Putamen (tissue), 1 donor: ENCODE measurements at places on chromosomes 13 and 19.

DNA sequence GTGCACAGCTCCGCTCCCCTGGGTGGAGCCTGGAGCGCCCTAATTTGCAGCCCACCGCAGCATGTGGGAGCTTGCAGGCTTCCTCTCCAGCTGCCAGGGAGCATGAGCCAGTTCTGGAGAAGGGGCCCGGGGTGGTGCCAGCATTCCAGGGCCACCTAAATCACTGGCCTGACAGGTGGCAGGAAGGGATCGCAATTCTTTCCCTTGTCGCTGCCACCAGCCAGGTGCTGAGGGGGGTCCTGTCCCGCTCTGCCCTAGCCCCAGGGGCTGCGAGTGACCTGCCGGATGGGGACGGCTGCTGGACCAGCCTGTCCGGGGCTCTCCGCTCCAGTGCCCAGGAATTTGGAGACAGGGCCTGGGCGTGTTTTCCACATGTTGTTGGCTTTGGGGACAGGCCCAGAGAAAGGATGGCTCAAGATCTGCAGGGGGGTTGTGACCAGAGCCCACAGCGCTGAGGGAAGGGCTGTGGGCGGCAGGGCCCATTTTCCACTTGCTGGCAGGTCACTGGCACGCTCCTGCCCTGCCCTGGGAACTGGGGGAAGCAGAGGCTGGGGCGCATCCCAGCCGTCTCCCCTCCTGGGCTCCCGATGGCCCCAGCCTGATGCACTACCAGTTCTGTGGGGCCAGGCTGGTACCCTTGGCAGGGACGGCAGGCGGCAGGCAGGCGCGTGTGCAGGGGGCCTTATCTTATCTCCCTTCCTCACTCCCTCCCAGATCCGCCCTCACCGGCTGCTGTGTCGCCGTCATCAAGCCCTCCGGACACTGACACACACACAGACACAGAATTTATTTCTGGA, 9.5 kb downstream of the NDUFA11 start:
- no peak for DNase-seq

DNA sequence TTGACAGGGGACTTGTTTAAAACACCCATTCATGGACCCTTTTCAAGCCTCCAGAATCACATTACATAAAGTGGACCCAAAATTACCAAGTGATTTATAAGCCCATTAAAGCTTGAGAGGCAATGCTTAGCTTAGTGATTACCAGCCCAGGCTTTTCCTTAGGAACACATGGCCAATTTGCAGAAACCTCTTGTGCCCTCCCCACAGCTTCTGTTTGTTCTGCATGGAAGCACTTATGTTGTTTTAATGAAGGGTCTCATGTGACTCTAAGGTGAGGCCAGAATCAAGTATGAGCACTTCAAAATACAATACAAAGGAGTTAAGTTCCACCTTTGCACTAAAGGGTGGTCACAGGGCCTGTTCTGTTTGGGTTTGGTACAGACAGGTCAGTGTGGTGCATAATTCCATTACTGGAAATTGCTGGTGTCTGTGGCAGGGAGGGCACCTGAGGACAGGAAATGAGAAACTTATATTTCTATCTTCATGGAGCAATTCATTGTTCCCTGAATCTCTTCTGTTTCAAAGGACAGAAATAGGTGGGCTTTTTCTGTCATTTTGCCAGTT, 15.3 kb downstream of the ZNF486 start:
- no peak for DNase-seq

- DNase-seq = no peak
Measured at GRCh38 chr13:99314640-99315176, 7.5 kb upstream of the GPR183 start.

GRCh38 chr13:48123812-48124211, 28.9 kb upstream of the MED4 start:
- DNase-seq = no peak

DNA sequence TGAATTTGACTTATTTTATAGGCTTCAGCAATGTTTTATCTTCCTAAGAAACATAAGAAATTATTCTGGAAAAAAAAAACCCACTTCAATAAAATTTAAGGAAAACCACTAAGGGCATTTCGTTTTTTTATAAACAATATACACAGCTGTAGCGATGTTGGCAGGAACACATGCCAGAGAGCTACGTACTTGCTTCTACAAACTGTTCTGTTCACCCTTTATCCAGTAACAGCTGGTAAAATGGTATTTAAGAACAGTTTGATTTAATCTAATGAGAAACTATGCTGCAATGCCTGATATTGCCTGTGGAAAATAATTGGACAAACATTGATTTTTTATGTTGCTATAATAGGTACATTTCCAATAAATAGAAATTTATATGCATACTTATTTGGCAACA, 137.2 kb upstream of the DACH1 start:
- no peak for DNase-seq

DNA sequence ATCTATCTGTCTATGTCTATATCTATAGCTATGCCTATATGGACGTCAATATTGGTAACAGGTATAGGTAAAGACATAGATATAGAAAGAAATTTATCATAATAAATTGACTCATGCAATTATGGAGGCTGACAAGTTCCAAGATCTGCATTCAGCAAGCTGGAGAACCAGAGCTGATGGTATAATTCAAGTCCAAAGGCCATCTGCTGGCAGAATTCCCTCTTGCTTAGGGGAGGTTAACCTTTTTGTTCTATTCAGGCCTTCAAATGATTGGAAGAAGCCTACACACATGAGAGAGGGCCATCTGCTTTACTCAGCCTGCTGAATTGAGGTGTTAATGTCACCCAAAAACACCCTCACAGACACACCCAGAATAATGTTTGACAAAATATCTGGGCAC, 10.8 kb downstream of the RASL11A start:
- DNase-seq = no peak

DNA sequence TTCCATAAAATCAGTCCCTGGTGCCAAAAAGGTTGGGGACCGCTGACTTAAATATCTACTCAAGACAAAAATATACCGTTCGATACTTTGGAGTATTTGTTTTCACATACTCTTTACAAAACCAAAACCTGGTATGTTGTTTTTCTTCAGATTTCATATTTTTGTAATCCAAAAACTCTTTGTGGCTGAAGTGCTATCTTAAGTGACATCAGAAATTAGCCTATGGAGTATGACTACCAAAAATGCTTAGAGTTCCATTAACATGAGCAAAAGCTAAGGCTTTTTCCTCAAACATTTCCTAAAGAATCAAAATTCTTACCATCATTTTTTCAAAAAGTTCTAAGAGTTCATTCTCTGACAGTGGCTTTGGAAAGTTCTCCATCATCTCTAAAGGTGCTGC, 52.0 kb downstream of the DIAPH3 start:
- DNase-seq = no peak

DNA sequence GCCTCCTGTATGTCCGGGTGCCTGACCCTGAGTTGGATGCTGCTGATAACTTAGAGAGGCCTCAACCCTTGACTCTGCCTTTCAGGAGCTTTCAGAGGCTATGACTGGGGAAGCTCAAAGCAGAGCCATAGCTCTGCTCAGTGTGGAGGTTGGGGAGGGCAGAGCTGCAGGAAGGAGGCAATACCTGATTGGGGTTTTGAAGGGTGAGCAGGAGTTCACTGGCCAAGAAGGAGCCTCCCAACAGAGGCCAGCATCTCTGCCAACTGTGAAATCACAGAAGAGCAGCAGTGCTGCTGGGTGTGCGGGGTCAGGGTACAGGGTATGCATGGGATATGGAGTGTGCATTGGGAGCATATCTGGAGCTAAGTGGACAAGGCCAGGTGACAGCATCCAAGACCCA, 21.6 kb downstream of the TMEM38A start:
- DNase-seq = no peak

DNA sequence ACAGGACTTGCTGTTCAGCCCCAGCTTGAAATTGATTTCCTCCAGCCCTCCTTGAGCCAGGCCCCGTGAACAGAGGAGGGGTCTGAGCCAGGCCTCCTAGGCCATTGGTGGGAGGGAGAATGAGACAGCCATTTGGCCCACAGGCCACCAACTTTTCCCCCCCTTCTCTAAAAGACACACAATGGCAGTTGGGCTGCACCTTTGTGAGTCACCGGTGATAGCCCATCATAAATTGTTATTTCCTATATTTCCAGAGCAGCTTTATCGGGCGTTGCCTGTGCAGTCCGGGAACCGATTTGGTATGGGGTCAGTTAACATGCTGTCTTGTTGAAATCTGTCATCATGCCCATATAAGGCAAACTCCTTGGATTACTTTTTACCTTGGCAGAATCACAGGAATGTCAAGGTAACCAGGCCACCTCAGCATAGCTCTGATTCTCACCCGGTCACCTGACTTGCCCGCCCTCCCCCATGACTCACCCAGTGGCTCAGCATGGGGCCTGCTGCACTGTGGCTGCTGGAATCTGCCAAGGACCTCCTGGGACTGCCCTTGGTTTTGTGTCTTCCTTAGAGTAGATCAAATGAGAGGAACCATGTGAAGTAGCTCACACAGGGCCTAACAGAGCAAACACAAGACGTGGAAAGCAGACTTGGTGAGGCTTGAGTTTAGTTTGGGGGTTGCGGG, 36.1 kb downstream of the ACTN4 start:
- no peak for DNase-seq

DNA sequence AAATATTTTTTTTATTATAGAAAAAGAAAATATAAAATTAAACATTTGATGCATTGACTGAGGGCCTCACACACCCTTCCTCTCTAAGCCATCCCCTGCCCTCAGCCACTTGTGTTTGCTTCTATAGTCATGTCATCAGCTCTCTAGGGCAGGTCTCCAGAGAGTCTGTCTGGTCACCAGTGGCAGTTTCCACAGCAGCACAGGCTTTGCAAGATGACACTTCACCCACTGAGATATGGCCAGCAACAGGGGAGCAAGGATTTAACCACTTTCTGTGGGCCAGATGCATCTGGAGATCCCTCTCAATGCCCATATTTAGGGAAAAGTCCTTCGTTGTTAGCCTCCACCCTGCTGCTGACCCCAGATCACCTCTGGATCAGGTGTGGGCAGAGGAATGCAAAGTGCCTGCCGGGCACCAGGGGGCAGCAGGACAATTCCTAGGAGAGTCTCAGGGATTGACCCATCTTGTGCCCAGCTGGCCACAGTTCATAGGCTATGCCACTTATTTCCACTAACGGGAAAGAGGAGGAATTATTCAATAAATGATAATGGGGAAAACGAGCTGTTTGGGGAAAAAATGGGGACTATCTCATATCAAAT, 4.8 kb downstream of the ABCC4 start:
- no peak for DNase-seq

DNA sequence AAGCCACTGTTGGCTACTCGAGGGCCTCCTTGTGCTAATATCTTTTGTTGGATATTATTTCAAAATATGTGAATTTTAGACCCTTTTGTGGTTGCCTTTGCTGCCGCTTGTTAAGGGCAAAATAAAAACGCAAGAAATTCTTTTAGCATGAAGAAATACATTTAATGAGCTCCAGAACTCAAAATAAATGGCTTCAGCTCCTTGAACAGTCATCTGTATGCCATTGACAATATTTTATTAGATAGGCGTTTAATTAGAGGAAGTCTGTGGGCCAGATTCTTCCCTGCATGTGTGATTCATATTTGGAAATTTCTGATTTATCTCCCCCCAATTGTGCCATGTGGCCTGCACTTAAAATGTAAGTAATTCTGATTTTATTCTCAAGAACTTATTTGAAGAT, 177.2 kb downstream of the STK24 start:
- no peak for DNase-seq
